ENCODE measurements at places on chromosomes 4 and X.

DNA sequence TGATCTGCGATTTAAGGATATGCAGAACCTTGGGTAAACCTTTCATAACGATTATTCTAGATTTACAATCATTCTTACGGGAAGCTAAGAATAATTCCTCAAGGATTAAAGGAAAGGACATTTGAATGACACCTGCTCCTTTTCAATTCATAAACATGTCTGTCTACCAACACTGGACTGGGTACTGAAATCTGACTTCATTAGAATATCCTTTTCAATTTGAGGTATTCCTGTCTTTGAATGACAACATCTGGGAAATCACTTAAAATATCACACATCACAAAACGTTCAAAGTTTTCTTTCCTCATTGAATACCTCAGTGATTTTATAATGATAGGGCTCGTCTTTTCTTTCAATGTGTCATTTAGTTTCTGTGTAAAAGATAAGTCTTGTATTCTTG, 87.7 kb downstream of the CFAP47 start:
- DNase-seq = no peak

DNA sequence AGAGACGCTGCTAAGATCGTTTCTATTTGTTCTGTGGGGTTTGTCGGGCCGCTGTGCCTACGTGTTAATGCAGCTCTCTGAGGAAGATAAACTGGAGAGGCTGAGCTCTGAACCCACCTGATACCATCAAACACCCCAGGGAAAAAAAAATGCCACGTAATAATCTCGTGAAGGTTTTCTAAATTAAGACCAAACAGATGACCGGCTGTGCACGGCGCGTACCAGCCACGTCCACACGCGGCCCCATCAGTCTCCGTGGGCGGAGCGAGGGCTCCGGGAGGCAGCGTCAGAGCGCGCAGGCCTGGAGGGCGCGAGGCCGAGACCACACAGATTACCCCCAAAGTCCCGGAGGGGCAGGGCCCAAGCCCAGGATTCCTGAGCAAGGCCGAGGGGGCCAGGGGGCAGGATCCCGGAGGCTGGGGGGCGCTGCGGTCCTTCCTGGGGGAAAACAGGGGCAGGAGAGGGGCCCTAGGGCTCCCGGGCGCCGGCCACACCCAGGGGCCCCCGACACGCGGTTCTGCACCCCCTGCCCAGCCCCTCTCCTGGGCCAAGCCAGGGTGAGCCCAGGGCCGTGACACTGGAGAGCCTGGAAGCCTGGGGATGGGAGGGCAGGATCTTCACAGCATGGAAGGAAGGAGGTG, 91.9 kb downstream of the FAM53A start:
- DNase-seq = no peak

GRCh38 chr4:165185448-165185847, 21.9 kb upstream of the KLHL2 start:
- DNase-seq = no peak

- no peak for DNase-seq
These were observed 36.4 kb downstream of the TMEM131L start for GRCh38 chr4:153502584-153502983.

- DNase-seq = no peak
These were observed 29.5 kb upstream of the IL3RA start for GRCh38 chrX:1306909-1307625.

GRCh38 chr4:62131049-62131448, 930.9 kb downstream of the ADGRL3 start:
- DNase-seq = no peak

DNA sequence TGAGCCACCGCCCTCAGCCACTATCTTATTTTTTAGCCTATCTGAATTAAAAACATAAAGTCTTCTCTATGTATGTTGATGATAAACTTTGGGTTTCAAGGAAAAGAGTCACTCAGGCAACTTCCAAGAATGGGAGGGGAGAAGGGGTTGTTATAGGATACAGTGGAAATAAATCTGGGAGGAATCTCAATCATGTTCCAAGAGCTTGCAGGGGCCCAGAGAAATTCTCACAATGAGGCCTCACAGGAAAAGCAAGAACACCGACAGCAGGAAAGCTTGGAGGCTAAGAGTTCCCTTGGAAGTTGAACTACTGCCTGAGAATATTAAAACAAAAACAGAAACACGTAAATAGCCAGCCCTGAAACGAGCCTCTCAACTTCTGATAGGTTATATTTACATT, 384.6 kb upstream of the IGFBP7 start:
- no peak for DNase-seq

- DNase-seq = no peak
These were observed 319.6 kb upstream of the HS3ST1 start for GRCh38 chr4:11748164-11748872.

GRCh38 chrX:19541196-19541595, 25.9 kb upstream of the MAP3K15 start:
- no peak for DNase-seq

DNA sequence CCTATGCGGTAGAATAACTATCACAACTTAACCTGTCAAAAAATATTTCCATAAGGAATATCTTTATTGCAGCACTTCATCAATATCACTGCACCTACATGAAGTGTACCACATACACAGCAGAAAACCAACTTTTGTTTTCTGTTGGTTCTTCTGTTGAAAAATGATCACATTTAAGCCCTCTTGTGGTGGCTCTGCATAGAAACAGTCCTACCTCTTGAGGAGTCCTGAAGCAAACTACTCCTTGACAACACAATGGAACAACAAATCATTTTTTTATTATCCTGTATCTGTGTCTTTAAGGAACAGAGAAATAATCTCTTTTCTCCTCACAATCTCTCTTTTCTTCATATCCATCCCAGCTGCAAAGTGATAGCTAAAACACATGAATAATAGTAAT, 39.8 kb upstream of the ATOH1 start:
- no peak for DNase-seq

DNA sequence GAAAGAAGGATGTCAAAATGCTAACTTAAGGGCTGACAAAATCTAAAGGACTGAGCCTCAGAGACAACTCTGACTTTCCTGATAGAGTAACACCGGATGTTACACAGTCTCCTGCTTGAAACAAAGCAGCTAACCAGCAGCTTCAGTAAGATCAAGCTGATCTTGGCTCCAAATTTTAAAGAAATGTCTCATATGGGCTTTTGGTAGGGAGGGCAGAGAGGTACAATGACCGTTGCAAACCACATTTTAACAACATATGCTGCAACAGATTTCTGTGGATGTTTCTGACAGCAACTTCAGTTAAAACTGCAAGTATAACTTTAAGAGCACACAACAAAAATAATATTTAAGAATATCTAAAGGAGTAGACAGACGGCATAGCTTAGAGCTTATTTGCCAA, 9.1 kb downstream of the RPGR start:
- DNase-seq = no peak

DNA sequence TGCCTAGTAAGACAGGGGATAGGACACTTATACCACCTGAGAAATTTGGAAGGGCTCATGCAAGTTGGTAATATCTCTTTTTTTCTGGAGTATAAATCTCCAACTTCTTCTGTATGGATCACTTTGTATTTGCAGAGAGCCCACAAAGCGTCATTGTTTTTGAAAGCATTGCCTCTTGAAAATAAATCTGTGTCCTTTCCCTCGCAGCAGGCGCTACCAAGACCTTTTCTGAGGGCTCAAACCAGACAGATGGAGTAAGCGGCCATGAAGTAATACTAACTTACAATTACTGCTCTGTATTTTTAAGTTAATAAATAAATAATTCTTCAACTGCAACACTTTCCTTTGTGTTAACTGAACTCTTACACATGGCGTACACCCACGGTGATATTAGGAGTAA, 56.0 kb upstream of the FBXW7 start:
- no peak for DNase-seq

DNA sequence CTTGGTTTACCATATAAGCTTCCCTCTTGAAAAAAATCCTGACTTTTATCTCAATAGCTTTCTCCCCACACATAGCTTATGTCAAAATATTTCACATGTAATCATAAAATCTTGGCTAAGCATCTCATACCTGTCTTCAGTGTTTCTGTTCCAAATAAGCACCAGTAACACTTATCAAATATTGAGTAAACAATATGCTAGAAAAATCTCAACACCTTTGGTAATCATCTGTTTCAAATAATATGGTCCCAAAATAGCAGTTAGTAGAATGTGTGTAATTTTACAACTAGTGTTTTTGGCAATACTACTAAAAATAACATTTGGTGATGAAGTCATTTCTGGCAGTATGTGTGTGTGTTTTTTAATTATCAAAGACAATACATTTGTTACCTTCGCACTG, 2138.2 kb downstream of the PCDH7 start:
- no peak for DNase-seq

DNA sequence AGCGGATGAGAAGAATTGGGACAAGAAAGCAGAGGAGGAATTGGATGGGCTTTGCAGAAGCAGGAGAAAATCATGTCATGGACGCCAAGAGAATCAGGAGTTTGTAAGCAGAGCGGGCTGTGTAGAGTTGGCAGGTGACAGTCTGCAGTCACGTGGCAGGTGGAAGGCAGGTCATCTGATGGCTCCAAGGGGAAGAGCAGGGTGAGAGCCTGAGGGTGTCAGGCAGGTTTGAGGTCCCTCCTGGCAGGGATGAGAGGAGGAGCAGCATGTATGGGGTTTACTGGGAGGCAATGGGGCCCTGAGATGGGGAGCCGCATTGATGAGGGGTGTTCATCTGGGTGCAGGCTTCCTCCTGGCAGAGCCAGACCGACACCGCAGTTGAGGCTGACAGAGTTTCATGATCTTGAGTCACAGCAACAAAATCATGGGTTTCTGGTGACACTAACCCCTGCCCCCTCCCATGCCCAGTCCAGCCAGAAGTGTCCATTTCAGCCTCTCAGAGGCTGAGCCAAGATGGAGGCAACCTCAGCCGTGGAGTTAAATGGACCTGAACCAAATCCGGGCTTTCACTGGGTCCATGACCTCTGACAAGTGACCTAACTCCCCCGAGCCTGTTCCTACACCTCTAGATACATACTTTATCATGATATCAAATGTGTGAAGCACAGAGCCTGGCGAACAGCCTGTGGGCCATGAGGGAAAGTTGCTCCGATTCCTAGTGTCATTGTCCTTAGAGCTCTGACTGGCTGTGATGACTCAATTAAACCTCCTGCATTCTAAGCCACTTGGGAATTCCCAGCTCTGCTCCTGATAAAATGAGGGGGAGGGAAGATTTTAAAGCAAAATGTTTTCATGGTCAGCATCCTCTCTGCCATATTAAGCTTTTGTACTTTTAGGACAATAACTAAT, 36.1 kb downstream of the EVC start:
- no peak for DNase-seq

- DNase-seq = no peak
These were observed 14.0 kb downstream of the CFI start for GRCh38 chr4:109787807-109788206.

- no peak for DNase-seq
These were observed 71.3 kb upstream of the SPRY1 start for GRCh38 chr4:123325241-123325681.

DNA sequence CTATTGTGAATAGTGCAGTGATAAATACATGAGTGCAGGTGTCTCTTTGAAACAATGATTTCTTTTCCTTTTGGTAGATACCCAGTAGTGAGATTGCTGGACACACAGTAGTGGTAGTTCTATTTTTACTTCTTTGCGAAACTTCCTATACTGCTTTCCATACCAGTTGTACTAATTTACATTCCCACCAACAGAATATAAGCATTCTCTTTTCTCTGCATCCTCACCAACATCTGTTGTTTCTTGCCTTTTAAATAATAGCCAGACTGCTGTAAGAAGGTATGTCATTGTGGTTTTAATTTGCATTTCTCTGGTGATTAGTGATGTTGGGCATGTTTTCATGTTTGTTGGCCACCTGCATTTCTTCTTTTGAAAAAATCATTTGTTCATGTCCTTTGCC, 105.9 kb downstream of the COL4A6 start:
- no peak for DNase-seq

GRCh38 chr4:106090826-106091225, 195.6 kb downstream of the NPNT start:
- DNase-seq = no peak

- no peak for DNase-seq
These were observed 41.9 kb upstream of the PDLIM3 start for GRCh38 chr4:185576962-185577950.

DNA sequence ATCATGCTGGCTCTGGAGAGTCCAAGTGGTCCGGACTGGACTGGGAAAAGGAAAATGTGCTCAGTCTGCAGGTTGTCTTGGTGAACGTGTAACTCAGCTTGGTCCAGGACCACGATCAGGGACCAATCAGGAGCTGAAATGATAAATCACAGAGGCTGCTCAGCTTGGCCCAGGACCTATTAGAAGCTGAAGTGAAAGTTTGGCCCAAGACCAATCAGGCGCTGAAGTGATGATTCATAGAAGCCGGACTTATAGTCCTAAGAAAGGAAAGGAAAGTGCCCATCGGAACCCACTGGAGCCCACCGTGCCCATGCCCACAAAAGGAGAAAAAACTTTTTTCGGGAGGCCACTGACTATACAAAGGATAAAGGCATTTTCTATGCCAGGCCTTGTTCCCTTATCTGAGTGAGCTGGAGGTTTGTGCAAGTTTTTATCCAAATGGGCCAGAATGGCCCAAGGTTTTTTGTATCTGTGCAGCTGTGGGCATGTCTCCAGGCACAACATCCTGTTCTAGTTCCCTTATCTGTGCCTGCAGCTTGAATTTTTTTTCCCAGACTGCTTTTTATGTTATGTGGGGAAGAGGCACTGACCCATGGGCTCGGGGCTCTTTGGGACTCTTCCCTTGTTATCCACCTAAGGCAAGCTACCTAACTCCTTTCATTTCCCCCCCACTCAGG, 194.4 kb downstream of the FAM133A start:
- no peak for DNase-seq

- DNase-seq = no peak
These were observed 56.7 kb downstream of the MID1IP1 start for GRCh38 chrX:38857736-38858523.

- no peak for DNase-seq
These were observed 8.3 kb downstream of the PPP2R3B start for GRCh38 chrX:378443-378842.

DNA sequence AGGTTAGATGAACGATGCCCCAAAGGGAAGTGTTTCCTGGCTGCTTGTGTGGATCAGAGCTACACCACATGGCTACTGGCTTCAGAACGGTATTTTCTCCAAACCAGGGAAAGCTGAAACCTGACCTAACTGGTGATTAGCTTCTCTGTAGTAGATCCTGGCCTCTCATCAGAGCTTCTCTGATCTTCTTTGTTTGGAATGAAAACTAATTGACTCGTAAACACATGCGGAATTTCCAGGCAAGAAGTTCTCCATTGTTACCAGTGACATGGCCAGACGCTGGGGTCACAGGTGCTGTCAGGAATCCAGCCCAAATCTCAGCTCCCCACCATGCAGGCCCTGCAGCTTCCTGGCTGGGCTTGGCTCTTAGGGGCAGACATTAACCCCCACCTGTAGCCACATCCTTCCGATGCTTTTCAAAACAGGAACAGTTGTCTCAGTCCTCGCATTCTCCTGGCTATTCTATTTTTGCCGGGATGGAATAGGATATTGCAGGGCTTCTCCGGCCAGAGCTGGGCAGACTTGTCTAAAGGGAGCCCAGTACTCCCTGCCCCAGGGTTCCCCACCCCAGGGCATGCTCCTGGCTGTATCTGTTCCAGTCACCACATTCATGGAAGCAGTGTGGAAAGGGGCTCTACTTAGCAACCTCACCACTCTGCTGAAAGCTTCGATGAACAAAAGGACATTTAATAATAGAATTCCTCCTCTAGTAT, 305.4 kb upstream of the F9 start:
- DNase-seq = no peak

GRCh38 chrX:40021647-40022046, 76.1 kb downstream of the BCOR start:
- DNase-seq = no peak

- no peak for DNase-seq
These were observed 723.6 kb downstream of the TRAM1L1 start for GRCh38 chr4:116361790-116362189.

All from activated T-cell treated with anti-CD3 and anti-CD28 coated beads for 48 hours (primary cell).